ENCODE measurements at places on chromosomes 6 and 20.

GRCh38 chr6:119096721-119097565 lies 18.5 kb upstream of the FAM184A start:
- DNase-seq, result no peak

DNA sequence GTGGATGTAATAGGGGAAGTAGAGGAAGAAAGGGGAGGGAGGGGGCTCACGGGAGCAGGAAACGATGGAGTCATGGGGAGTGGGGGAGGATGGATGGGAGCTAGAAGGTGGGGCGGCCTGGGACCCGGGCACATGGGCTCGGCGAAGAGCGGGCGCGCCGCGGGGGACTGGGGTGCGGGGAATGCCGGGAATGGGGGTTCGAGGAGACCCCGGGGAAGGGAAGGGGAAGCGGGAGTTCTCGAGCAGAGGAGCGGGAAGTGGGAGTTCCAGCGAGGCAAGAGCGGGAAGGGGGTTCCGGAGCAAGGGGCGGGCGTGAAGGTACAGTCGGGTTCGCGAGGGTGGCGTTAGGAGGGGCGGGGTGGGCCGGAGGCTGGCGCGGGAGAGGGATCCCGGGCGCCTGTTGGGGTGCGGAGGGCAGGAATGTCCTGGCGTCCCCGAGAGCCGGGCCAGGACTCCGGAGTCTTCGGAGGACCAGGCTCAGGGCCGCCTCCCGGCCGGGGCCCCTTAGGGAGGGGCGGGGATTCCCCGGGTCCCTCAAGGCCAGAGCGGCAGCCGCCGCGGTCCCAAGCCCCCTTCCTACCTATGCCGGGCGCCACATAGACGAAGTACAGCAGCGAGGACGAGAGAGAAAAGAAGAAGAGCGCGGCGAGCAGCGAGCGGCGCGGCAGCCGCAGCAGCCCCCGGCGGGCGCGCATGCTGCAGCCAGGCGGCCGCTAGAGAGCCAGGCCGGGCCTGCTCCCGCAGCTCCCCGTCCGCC lies 504 bp downstream of the B4GALT5 start:
- DNase-seq, result no peak

DNA sequence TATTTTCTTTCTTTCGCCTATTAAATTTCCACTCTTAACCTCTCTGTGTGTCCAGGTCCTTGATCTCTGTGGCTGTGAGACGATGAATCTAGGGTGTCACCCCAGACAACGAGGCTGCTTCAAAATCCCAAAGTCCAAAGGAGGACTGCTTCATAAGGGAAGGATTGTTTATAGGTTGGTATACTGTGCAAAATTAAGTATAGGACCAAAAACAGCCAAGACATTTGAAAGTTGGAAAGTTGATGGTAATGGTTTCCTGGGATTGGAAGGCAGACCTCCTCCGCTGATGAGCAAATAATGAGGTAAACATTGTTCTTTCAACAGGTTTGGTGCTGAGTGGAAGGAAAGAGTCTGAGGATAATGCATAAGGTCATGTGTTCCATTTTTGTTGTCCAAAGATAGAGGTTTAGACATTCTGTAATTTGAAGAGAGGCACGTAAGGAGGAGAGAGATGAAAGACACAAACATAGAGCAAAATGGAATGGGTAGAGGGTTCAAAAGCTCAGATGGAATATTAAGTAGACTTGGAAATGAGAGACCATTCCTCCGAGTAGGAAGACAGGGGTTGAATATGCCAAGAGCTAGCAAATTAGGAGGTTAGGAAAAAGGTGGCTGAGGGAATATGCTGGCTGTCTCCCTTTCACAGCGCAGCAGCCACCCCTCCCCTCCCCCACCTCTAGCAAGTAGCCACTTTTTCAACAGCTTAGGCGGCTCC lies 24.8 kb downstream of the ZNF311 start:
- DNase-seq, result no peak

DNA sequence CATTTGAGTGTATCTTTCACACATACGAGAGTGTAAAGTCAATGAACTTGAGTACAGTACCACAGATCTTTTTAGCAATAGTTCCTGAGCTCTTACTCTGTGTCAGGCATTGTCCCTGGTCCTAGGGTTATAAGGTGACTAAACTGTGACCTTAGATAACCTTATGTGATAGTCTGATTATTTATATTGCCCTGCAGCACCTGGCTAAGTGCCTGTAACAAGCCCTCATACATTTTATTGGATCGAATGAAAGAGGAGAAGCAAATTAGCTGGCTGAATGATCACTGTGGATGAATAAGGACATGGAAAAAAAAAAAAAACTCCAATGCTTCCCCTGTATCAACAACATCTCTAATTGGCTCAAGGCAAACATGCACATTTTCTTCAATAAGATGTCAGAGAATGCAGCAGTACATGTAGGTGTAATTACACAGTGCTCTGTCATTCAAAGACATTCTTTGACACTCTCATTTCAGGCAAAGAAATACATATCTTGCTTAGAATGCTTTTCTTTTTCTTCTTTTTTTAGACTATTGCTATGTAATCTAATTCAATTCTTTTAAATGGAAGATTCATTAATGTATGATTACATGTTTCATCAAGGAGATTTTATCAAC lies 153.4 kb downstream of the PHACTR1 start:
- DNase-seq, result no peak

DNA sequence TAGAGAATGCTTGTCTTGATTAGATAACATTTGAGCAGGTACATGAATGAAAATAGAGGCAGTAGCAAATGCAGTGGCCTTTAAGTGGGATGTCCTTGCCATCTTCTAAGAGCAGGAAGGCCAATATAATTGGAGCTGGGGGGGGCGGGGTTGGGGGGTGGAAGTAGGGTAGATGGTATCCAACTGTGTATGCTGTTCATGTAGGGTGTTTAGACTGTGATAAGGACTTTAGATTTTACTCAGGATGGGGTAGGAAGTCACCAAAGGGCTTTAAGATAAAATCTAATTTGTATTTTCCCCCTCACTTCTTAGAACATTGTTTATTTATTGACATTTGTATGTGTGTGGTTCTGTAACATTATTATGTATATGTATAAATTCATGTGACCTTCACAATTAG lies 12.0 kb downstream of the TAB2 start:
- no peak for DNase-seq

DNA sequence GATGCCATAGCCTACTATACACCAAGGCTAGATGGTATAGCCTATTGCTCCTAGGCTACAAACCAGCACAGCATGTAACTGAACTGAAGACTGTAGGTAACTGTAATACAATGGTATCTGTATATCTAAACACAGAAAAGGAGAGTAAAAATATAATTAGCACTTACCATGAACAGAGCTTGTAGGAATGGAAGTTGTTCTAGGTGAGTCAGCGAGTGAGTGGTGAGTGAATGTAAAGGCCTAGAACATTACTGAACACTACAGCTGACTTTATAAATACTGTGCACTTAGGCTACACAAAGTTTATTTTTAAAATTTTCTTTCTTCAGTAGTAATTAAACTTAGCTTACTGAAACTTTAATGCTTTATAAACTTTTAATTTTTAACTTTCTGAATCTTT lies 129.5 kb downstream of the BTBD9 start:
- DNase-seq, result no peak

DNA sequence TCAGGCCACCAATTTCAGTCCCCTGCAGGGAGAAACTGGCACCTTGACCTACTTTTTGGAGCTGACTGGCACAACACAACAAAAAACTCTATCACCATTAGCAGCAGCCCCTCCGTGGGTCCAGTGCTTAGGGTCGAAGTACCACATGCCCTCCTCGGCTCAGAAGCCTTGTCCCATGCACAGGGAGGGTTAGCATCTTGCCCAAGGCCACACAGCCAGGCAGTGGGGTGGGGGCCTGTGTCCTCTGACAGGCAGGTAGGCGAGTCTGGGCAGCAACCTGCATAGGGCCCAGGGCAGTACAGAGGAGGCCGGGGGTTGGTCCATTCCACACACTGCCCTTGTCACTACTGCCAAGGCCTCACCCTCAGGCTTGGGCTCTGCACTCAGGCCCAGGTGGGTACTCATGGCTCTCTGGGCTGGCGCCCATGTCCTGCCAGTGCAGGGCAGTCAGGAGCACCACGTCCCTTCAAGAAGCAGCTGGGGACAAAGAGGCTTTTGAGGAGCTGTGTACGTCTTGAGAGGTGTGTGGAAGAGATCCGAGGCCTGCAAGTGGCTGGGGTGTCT lies 53.6 kb downstream of the PYGB start:
- DNase-seq, result no peak

DNA sequence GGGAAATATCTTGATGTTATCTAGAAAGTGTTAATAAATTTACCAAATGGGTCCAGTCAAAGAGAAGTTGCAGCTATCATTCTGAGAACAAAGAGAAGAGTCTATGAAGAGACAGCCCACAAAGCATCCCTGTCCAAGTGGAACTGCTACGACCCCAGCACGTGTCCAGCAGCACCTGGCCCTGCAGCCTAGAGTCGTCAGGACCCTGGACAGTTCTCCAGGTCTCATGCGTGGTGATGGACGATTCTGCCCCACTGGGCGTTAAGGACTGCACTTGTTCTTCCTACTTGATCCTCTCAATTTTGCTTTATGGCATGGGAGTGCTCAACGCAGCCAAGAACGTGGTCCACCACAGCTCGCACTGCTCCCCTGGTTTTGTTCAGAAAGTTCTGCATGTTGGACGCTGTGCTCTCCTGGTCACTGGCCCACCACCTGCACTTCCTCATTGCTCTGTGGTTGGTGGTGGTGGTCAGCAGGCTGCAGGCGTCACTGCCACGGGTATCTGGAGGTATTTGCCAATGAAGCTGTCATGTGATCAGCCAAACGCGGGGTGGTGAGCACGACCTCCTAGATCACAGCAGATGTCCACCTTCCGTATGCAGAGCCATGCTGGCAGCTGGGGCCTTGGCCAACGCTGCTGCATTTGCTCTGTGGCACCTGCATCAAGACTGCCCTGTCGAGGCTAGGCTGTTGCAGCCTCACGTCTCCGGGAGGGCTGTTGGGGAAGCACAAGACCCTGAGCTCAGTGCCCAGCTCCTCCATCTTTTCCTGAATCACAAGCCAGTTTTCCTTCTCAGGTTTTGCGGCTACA lies 356.4 kb downstream of the CDH4 start:
- no peak for DNase-seq

DNA sequence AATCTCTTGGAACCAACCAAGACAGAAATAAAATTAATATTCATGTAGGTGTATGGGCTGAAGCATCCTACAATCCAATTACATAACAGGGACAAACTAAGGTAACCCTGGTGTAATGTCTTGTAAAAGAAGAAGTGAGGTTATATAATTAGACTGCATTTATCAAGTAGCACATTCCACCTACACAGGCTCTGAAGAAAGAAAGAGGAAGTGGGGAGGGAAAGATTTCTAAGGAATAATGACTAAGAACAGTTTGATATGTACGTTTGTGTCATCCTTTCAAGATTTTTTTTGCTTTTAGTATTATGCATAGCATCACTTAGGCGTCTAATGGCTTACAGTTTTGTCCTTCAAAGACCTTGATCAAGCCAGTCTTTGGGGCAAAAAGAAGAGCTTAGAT lies 139.7 kb downstream of the PLCB1 start:
- no peak for DNase-seq

GRCh38 chr6:22025468-22026163 lies 271.2 kb downstream of the PRL start:
- no peak for DNase-seq

GRCh38 chr20:24730750-24731149 lies 218.3 kb upstream of the CST7 start:
- DNase-seq, result no peak

GRCh38 chr6:168507297-168507696 lies 66.3 kb downstream of the SMOC2 start:
- no peak for DNase-seq

- no peak for DNase-seq
Measured at GRCh38 chr20:23149623-23150279, 63.6 kb upstream of the CD93 start.

DNA sequence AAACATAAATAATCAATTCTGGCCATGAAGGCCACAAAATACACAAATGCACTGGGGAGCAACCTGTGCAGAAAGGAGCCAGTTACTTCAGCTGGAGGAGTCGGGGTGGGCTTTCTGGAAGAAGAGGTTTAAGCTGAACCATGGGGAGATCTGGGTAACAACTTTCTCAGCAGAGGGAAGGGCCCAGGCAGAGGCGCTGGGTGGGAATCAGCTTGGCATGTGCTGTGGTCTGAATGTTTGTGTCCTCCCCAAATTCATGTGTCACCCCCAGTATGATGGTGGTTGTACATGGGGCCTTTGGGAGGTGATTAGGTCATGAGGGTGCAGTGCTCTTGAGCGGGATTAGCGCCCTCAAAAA lies 107.9 kb downstream of the SYCP2 start:
- DNase-seq, result no peak

DNA sequence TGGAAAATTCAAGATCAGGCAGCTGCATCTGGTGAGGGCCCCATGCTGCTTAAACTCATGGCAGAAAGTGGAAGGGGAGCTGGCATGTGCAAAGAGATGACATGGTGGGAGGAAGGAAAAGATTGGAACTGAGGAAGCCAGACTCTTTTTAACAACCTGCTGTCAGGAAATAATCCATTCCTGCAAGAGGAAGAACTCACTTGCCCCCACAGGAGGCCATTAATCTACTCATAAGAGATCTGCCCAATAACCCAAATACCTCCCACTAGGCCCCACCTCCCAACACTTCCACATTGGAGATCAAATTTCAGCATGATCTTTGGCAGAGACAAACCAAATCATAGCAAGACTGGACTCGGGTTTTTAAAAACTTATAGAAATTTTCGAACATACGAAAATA lies 200.5 kb upstream of the KCNQ5 start:
- no peak for DNase-seq

- DNase-seq, result no peak
Measured at GRCh38 chr6:134675110-134676054, 274.5 kb downstream of the ALDH8A1 start.

DNA sequence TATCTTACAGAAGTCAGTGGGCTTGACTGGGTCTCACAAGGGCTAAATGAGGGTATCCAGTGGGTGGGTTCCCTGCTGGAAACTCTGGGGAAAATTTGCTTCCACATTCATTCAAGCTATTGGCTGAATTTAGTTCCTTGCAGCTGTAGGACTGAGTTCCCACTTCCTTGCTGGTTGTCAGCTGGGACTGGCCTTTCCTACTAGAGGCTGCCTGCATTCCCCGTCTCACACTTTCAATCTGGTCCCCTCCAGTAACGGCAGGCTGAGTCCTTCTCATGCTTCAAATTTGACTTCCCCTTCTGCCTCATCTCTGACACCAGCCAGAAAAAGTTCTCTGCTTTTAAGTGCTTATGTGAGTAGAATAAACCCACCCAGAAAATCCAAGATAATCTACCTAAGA lies 4.4 kb downstream of the CSNK2A1 start:
- no peak for DNase-seq

DNA sequence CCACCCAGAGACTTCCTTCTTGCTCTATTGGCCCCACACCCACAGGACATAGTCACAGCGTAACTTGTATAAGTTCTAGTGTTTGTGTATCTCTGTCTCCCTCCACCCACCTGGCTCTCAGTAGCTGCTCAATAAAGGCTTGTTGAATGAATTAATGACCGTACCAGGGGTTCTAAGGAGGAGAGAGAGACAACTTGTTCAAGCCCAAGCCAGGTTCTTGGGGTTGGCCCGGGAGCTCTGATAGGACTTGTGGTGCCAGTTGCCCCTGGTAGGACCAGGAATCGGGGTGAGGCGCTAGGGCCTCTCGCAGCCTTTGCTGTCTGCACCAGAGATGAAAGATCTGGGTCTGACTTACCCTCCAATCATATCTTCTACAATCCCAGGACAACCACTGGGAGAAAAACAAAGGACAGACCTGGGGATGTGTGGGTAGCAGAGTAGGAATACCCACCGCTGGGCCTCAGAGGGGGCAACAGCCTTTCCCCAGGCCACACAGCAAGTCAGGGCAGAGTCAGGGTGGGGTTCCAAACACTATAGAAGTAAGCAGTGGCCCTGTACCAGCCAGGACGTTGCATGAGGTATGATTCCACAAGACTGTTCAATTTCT lies 5.3 kb upstream of the TGM2 start:
- DNase-seq, result no peak

- DNase-seq, result no peak
Measured at GRCh38 chr6:55758156-55758937, 117.0 kb downstream of the BMP5 start.

Data from left renal cortex interstitium (tissue), 4 donors.